ENCODE measurements at places on chromosomes 5 and 9. TPM values are rescaled to one million over a fixed set of nuclear protein-coding genes. Genes with fewer than 3 reads are reported as not detected.
A peak's percentile ranks its signal among the peaks of the same experiment; 100 is the strongest.

The SREK1 gene
- 151 TPM for total RNA-seq

The SPTLC1 gene
- total RNA-seq, result 40.0 TPM

The CD72 gene
- 8.1 TPM for total RNA-seq

The S100Z gene
- 1.5 TPM for total RNA-seq

The RFX3 gene
- total RNA-seq, result 27.1 TPM

The EXOSC3 gene
- total RNA-seq, result 26.2 TPM

The SH3GL2 gene
- total RNA-seq, result not detected

The EGFL7 gene
- total RNA-seq, result 5.7 TPM

The GNG10 gene
- 6.7 TPM for total RNA-seq

DNA sequence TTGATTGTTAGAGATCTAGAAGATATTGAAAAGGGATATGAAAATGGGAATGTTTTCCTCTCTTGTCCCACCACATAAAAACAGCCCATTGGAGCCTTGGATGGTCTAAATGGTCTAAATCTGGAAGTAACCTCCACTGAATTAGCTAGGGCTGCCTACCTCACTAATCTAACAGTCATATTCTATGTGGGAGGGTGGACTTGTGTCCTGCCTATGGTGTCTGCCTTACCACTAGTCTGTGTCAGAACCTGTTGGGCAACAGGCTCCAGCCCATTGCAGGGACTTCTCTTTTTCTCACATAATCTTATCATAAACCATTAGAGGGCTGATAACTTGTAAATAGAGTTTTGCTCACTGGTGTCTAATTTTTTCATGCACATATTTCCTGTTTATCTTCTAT lies 548.8 kb upstream of the CDH18 start:
- no peaks in the 10 kb centered on the region for H3K4me1 ChIP-seq
- H3K36me3 ChIP-seq, result no peaks in the 10 kb centered on the region
- no peak overlapping the region for H3K27ac ChIP-seq

GRCh38 chr5:144131261-144131660 lies 39.2 kb downstream of the YIPF5 start:
- no peak for DNase-seq
- peaks cover 2% of the 10 kb centered on the region for H3K4me1 ChIP-seq
- H3K4me3 ChIP-seq, result no peak overlapping the region
- H3K27ac ChIP-seq, result no peak overlapping the region
- peaks cover 21% of the 10 kb centered on the region for H3K27me3 ChIP-seq

DNA sequence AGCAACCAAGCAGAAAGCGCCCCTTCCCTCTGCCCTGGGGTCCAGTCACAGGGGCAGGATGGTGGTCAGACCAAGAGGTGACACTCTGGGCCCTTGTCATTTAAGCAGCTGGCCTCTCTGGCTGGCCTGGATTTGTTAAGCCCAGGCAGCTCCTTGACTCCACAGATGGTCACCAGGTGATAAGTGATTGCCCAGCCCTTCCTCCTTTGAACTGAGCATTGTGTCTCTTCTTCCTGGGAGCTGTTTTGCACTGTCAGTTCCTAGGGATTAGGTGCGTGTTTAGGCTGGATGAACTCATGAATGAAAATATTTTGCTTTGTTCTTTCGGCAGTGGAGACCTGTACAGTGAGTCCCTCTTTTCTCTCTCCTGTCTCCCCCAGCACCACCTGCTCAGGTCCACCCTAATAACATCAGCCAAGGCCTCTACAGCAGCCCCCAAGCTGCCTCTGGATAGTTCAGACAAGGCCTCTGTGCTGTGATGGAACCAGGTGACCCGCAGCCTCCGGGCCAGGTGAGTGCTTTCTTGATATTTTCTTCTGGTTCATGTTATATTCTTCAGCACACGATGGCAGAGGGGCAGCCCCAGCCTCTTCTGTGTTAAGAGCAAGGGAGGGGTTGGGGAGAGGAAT lies 139.7 kb upstream of the PITX1 start:
- H3K27me3 ChIP-seq, result peaks cover 73% of the 10 kb centered on the region
- H3K4me3 ChIP-seq, result no peak overlapping the region
- H3K4me1 ChIP-seq, result no peaks in the 10 kb centered on the region
- DNase-seq, result no peak
- no peak overlapping the region for H3K27ac ChIP-seq
- H3K36me3 ChIP-seq, result peaks cover 2% of the 10 kb centered on the region

DNA sequence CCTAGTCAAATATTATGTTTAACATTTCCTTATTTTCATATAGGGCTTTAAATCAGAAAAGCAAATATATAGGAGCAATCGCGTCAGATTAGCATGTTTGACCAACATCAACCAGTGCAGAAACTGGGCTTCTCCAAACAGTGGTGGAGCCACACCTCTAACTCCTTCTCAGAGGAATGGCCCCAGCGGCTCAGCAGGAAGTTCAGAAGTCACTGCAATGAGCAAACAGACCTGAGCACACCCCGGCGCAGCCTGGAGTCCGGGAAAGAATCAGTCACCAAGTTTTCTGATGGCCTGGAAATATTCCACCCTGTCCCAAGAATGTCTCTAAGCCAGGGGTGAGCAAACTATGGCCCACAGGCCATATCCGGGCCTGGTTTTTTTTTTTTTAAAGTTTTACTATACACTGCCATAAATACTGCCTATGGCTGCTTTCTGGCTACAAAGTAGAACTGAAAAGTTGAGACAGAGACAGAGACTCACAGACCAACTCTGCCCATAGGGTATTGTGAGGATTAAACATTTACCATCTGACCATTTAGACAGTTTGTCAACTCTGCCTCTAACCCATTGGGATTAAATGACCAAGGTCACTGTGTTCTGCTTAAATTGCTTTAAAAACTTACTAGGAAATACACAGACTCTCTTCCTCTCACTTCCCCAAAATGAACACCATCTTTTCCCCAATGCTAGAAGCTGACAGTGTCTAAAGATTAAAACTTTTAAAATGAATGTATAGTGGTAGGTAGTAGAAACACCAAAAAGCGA lies 5.4 kb downstream of the GOLM1 start:
- H3K4me1 ChIP-seq, result no peaks in the 10 kb centered on the region
- no peak overlapping the region for H3K27ac ChIP-seq
- H3K4me3 ChIP-seq, result no peak overlapping the region
- no peak for DNase-seq

- no peaks in the 10 kb centered on the region for H3K4me1 ChIP-seq
- H3K4me3 ChIP-seq, result no peak overlapping the region
- H3K27me3 ChIP-seq, result peaks cover 8% of the 10 kb centered on the region
- H3K36me3 ChIP-seq, result no peaks in the 10 kb centered on the region
- DNase-seq, result no peak
- no peak overlapping the region for H3K27ac ChIP-seq
These were observed 498.2 kb upstream of the CD180 start for GRCh38 chr5:67694810-67695191.

DNA sequence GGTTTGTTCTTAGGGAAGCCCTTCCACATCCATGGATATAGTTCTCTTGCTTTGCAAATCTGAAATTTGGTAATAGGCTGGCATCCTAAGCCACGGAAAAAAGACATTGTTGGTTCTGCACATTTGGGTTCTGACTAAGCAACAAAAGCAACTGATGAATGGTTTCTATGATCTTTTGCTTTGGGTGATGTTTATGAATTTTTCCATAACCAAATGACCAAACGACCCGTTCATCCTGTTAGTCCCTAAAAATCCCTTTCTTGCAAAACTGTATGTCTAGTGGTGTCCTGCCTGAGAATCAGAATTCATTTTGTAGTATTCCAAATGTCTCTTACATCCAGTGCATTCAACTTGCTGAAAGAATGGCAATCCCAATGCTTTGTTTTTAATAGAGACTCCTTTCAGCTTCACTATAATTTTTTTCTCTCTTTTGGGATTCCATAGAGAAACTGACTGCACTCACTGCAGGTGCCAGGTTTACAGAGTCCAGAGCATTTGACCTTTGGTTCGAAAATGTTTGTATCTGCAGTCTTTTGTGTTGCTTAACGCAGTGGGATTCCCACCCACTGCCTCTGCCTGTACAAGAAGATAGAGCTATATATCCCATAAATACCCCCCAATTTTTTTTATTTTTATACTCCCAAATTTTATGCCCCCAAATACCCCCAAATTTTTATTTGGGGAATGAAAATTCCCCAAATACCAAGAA lies 4.7 kb downstream of the SPTAN1 start:
- no peak overlapping the region for H3K27ac ChIP-seq
- H3K4me1 ChIP-seq, result peaks cover 24% of the 10 kb centered on the region
- H3K27me3 ChIP-seq, result no peaks in the 10 kb centered on the region
- H3K4me3 ChIP-seq, result peak overlapping the region; percentile 63
- DNase-seq, result no peak
- H3K36me3 ChIP-seq, result no peaks in the 10 kb centered on the region

GRCh38 chr9:130451004-130451390 lies 6.2 kb downstream of the ASS1 start:
- no peak overlapping the region for H3K27ac ChIP-seq
- no peak for DNase-seq
- no peaks in the 10 kb centered on the region for H3K36me3 ChIP-seq

DNA sequence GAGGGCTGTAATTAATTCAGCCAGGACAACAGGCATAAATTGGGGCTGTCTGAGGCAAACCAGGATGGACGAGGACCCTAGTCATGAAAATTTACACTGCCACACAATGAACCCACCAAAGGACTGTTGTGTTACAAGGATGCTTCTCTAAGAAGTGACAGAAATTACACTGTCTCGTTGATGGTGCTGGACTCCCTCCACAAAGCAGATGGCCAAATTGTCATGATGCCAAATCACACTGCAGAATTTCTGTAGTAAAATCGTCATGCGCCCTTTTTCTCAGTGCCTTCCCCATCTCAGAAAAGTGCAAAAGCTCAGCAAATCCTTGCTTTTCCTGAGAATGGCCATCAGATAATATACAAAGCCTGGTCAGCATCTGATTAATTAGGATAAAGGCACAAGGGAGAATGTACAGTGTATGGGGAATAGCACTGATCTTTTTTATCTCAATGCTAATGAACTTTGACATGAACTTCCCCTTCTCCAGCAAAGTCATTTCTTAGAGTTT lies 545.8 kb downstream of the CSNK1G3 start:
- H3K27ac ChIP-seq, result no peak overlapping the region
- no peaks in the 10 kb centered on the region for H3K36me3 ChIP-seq
- H3K4me1 ChIP-seq, result no peaks in the 10 kb centered on the region
- no peak overlapping the region for H3K4me3 ChIP-seq

GRCh38 chr5:153617190-153617589 lies 126.7 kb downstream of the GRIA1 start:
- no peaks in the 10 kb centered on the region for H3K4me1 ChIP-seq
- DNase-seq, result no peak
- no peak overlapping the region for H3K4me3 ChIP-seq
- H3K36me3 ChIP-seq, result no peaks in the 10 kb centered on the region

DNA sequence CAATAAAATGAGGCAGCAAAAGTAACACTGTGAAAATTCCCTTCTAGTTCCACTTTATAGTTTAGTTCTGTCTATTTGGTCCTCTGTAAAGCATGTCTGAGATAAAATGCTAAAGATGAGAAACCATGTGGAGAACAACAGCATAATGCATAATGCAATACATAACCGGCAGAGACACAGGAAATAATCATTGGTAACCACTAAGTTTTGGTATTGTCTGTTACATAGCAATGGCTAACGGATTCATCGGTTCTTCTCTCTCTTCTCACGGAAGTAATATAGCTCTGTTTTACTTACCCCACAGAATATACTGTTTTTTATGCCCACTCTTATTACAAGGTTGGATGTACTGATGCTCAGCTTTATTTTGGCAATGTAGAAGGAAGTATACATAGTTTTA lies 158.9 kb downstream of the FAM174A start:
- H3K4me3 ChIP-seq, result no peak overlapping the region
- H3K27ac ChIP-seq, result no peak overlapping the region
- no peaks in the 10 kb centered on the region for H3K36me3 ChIP-seq
- peaks cover 4% of the 10 kb centered on the region for H3K27me3 ChIP-seq

DNA sequence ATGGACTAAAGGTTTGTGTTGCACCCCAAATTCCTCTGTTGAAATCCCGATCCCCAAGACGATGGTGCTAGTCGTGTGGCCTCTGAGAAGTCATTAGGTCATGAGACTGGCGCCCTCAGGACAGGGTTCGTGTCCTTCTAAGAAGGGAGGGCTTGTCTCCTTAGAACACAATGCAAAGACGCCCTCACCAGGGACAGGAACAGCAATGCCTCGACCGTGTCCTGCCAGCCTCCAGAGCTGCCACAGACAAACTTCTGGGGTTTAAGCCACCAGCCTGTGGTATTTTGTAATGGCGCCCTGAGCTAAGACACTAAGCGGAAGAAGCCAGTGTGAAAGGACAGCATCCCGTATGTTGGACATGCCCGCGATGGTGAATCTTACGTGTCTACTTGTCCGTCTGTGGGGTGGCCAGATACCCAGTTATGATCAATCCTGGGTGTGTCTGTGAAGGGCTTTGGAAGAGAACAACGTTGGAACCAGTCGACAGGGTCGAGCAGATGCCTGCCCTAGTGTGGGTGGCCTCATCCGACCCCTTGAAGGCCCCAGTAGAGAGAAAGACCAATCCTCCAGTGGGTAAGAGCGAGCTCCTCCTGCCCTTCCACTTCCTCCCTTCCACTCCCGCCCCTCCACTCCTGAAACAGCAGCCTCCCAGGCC lies 279.2 kb upstream of the IRX2 start:
- H3K4me3 ChIP-seq, result no peak overlapping the region
- DNase-seq, result no peak
- no peaks in the 10 kb centered on the region for H3K27me3 ChIP-seq
- H3K4me1 ChIP-seq, result no peaks in the 10 kb centered on the region
- no peaks in the 10 kb centered on the region for H3K36me3 ChIP-seq
- no peak overlapping the region for H3K27ac ChIP-seq

DNA sequence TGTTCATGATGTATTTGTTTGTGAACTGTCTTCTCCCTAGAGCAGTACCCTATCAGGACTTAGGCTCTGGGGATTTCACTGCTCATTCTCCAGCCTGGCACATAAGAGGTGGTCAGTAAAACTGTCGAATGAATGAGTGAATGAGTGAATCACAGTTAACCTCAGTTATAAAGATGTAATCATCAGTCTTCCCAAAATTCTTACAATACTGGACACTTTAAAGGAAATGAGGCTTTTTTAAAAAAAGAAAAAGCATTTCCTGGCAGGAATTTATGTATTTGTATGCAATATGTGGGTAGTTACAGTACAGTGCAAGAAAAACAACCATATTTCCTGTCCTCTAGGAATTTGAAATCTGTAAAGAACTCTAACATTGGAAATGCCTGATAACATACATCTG lies 59.6 kb downstream of the RAI14 start:
- DNase-seq, result no peak
- H3K36me3 ChIP-seq, result peaks cover 2% of the 10 kb centered on the region
- no peak overlapping the region for H3K27ac ChIP-seq
- H3K4me1 ChIP-seq, result peaks cover 3% of the 10 kb centered on the region
- peaks cover 7% of the 10 kb centered on the region for H3K27me3 ChIP-seq

DNA sequence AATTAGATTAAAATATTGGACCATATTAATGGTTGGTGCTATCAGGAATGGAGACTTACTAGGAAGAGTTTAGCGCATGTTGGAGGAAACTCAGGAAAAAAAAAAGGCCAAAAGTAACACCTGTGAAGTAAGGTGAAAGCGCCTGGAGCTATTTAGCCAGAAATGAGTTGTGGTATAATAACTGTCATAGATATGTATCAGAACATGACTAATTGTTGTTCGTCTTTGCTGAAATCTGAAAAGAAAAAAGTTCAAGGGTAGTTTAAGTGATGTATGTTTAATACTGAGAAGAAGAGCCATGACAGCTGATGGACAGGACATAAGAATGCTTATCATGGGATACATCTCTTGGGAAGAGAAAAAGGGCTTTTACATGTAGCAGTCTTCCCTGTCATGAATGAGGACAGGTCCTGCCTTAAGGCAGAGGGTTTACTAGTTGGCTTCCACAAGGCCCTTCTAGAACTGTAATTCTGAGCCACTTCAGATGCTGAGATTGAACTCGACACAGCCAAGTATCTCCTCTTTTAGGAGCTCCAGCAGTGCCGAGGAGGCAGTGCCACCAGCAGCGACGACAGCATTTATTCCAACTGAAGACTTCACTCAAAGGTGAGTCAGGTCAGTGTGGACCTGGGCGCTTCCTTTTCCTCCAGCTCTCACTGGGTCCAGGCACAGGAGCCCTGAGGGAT lies 940 bp upstream of the CAMK4 start:
- H3K27me3 ChIP-seq, result no peaks in the 10 kb centered on the region
- H3K4me1 ChIP-seq, result peaks cover 27% of the 10 kb centered on the region
- H3K27ac ChIP-seq, result peak overlapping the region; percentile 100
- peaks cover 2% of the 10 kb centered on the region for H3K36me3 ChIP-seq
- DNase-seq, result no peak

All from T-helper 17 cell (primary cell).